Stimulated activated naive B cell treated with anti-CD40 and anti-IgM and Interleukin-4, amounts not matched to agents 10 μg/mL and 1 μg/mL and 100 μg/mL, for 72 hours (primary cell): ENCODE measurements at places on chromosomes 3 and 15.

DNA sequence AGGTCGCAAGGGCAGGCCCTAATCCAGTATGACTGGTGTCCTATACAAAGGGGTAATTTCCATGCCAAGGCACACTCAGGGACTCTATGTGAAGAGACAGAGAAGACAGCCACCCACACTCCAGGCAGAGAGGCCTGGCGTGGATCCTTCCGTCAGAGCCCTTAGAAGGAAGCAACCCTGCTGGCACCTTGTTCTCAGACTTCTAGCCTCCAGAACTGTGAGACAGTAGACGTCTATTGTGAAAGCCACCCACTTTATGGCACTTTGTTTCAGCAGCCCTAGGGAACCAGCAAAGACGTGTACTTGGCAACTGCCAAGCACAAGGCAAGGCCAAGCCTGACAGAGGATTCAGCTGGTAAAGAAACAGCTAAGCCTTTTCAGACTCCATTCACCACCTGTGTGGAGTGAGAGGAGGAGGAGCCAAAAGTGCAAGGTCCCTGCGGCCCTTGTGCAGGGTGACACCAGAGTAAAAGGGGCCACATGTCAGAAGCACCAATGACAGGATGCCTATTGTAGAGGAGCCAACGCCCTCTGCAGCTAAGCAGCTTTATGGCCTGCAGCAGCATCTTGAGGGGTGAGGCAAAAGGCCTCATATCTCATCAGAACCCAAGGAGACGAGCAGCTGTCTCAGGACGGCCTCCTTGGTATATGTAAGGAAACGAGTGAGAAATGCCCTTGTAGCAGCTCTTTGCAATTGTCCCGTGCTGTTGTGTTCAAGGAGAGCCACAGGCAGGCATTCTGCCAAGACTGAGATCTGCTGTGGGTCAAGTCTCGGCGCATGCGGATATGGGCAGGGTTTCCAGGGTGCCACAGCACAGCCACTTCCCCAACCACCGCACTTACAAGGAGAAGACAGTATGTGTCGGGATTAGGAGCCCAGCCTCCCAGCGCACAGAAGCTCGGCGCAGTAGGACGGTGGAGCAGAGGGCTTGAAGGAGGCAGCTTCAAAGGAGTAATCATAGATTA, 121.5 kb upstream of the LIPC start:
- DNase-seq, result no peak

- no peak for DNase-seq
Observed at GRCh38 chr3:124352149-124352539, 360.2 kb upstream of the ROPN1 start.

- no peak for DNase-seq
Observed at GRCh38 chr3:64240396-64240795, 15.1 kb upstream of the PRICKLE2 start.

DNA sequence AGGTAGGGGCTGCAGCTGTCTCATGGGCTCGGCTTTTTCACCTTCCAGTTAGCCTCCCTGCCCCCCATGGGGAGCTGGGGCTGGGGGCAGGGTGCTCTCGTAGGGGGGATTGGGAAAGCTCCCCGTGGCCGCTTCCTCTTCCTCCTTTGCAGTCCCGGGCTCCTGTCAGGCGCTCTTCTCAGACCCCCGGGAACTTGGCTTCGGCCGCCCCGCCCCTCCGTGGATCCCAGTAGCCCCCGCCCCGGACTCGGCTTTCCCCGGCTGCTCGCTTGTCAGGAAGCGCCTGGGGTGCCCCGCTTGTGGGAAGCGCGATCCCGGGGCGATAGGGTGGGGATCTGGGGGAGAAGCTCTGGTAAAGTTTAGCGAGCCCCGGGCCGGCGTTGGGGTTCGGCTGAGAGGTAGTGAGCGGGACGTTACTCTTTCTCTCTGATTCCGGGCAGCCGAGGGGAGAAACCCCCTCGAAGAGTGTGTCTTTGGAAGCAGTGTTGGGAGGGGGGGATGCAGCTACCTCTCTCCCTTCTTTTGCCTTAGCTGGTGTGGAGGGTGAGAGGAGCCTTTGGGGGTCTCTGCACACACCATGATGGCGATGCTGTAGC, 611 bp downstream of the PIAS1 start:
- DNase-seq, result no peak

DNA sequence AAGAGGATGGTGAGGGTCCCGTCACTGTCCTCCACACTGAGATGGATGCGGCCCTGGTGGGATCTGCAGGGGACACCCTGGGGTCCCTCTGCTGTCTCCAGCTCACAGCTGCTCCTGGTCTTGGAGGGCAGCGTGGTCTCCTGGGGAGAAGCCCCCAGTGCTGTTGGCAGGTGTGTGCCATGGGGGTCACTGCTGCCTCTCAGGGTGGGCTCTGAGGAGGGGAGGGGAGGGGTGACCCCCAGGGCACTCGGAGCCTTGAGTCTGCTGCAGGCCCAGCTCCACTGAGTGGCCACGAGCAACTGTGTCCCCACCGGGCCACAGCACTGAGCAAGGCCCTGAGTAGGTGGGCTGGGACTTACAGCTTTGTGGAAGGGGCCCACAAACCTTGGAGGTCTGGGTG, 34.7 kb downstream of the KLHL25 start:
- DNase-seq, result no peak

DNA sequence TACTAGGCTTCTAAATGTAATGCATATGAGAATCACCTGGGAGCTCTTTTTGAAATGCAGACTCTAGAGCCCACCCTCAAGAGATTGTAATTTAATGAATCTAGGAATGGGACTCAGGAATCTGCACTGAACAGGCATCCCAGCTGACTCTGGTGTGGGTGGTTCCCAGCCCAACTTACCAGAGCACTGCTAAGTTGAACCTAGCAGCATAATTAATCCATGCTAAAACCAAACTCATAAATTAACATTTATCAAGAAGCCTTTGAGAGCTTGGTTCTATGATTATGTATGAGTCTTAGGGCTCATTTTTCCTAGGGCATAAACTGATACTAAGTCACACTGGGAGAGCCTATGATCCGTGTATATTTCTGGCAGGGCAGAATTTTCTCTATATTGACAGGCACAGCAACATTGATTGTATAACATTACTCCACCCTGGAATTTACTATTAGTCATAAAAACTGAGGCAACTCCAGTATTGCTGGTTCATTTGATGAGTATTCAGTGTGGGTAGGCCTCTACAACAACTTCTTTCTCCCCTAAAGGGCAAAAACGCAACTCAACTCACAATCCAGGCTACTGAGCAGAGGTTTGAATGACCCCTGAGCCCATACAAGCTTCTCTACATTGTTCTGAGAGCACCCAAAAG, 10.7 kb upstream of the CSTA start:
- no peak for DNase-seq

DNA sequence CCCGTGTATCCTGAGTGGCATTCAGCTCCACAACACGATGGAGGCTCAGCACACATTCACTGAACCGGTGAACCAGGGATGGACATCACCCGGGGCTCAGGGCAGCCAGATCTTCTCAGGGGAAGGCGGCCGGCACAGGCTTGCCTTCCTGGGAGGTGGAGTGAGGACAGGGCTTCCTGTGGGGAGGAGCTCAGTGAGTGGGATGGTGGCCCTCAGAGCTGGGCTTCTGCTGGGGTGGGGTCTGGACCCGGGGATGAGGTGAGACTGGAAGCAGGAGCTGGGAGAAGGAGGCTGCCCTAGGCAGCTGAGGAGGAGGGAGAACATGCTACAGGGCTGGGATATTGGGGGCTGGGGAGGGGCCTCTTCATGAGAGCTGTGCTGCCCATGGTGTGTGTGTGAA, 58.5 kb upstream of the PRR23E start:
- no peak for DNase-seq

DNA sequence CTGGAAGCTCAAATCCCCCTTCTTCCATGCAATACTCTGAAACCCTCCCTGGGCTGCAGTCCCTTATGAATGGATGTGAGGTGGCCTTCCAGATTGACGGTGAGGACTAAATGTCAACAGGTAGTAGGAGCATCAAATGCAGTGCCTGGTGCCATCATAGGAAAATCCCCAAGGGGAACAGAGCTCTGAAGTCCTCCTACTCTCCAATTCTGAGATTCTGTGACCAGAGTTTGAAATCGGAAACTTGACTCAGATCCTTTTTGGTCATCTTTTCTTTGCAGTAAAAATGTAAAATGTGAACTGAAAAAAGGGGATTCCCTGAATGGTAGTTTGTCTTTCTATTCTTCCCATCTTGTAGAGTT, 68.8 kb upstream of the TJP1 start:
- no peak for DNase-seq

- DNase-seq, result no peak
Observed at GRCh38 chr3:136428167-136428566, 178.0 kb downstream of the PCCB start.

GRCh38 chr3:21876782-21877181, 125.8 kb upstream of the ZNF385D start:
- no peak for DNase-seq

GRCh38 chr3:63877737-63878393, 14.2 kb downstream of the ATXN7 start:
- no peak for DNase-seq

- DNase-seq, result no peak
Observed at GRCh38 chr3:194640829-194641228, 7.6 kb upstream of the TMEM44 start.

DNA sequence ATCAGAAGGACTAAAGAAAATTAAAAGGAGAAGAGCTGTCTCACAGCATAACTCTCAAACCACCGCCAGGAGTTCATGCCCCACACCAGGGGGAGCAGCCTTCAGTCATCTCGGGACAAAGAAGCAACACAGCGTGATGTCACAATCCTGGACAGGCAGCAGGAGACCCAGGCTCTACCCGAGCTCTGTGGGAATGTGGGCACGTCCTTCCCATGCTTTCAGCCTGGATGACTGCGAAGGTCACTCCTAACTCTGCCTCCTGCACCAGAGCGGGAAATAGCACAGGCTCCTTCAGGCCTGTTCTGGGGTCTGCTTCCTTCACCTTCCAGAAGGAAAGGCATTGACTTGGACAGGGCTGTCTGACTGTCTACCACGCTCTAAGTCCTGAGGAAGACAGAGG, 31.3 kb downstream of the NOX5 start:
- DNase-seq, result no peak

- no peak for DNase-seq
Observed at GRCh38 chr3:72942427-72942826, 54.2 kb upstream of the PPP4R2 start.

DNA sequence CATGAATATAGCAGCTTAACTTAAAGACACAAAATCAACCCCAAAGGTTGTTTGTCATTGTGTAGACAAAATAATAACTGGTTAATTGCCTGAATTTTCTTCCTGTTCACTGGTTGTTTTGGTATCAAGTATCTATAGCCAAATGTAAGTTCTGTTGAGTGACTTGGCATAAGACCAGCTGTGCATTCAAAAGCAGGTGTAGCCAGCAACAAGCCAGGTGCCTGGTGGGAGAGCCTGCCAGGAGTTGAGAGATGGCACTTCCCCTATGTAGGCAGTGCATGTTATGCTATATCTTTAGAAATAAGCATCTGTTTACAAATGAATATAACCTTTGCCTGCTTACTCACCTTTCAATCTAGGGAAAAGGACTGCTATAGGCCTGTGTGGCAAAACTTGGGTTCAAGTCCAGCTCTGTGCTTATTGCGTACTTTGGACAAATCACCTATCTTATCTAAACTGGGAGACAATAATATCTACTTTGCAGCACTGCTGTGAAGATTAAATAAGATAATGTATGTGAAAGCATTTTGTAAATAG, 84.9 kb upstream of the TBL1XR1 start:
- DNase-seq, result no peak

DNA sequence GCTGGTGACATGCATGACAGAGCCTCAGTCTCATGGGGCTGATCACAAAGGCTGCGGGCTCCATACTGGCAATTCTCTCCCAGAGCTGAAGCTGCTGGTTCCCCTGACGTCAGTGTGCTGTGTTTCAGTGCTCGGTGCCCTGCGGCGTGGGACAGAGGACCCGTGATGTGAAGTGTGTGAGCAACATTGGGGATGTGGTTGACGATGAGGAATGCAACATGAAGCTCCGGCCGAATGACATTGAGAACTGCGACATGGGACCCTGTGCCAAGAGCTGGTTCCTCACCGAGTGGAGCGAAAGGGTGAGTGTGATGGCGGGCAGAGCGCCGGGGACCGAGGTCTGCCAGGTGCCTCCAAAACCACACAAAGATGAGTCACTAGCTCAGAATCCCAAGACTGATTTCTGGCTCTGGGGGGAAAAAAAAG, 62.0 kb upstream of the NR2E3 start:
- no peak for DNase-seq

- no peak for DNase-seq
Observed at GRCh38 chr3:135033737-135034136, 238.7 kb downstream of the EPHB1 start.

DNA sequence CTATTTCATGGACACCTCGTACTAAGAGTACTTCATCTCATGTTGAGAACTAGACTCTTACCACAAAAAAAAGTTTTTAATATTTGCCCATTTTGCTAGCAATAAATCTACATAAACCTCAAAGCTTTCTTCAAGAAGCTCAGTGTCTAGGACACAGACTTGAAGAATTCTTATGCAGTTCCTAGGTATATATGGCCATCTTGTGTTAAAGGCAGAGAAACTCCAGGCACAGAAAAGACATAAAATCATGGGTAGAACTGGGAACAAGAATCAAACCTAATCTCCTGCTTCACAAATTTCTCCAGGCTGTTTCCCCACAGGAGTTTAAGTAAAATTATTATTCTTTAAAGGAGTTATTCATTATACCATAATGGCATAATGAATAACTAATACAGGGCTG, 4.4 kb downstream of the MBD4 start:
- no peak for DNase-seq

- no peak for DNase-seq
Observed at GRCh38 chr3:161991901-161992540, 495.4 kb downstream of the OTOL1 start.

DNA sequence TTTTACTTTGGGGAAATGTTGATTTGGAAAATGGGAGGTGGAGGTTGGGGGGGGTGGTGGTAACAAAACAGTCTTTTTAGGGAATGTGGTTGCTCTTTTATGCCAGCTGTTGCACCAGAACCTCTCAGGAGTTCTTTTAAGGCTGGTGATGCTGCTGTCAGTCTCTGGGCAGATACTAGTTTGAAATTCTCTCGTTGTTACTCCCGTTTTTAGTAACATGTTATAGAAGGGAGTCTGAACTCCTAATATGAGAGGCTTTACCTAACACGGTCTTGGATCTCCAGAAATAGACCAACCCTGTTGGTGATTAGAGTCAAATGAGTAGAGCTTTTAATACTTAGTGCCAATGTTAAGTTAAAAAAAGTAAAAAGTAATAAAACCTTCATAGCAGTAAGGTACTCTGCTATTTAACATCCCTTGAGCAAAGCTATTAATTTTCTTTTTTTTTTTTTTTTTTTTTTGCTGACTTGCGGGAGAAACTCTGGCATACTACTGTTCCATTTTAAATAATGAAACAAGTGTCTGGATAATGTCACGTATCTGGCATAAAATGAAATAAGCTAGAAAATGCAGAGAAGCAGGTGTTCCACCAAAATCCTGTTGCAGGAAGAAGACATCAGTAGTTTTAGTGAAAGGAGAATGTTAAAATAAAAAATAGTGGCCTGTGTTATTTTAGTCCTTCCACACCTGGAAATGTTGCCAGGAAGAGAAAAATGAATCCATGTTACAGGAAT, 156.7 kb downstream of the CACNA1D start:
- DNase-seq, result no peak

GRCh38 chr3:168596175-168596823, 500.6 kb upstream of the GOLIM4 start:
- no peak for DNase-seq
